Mesenteric fat pad (tissue), 1 donor: ENCODE measurements at places on chromosomes 11 and 22. TPM values are rescaled to one million over a fixed set of nuclear protein-coding genes. Genes with fewer than 3 reads are reported as not detected.

The ZNF70 gene
- total RNA-seq: 7.8 TPM

The RAB36 gene
- total RNA-seq: 3.2 TPM

The SCN2B gene
- total RNA-seq: not detected

The VPREB3 gene
- total RNA-seq: not detected

The CDC45 gene
- total RNA-seq: not detected

The MUC5AC gene
- not detected for total RNA-seq

The SCUBE2 gene
- 29.2 TPM for total RNA-seq

The SELENOH gene
- 101 TPM for total RNA-seq

The CSRP3 gene
- not detected for total RNA-seq

The CHRNA10 gene
- total RNA-seq: 1.3 TPM

The PGA5 gene
- 2.6 TPM for total RNA-seq

The KDM4E gene
- total RNA-seq: not detected

The CASP1 gene
- 25.0 TPM for total RNA-seq

The HSPB2 gene
- 17.1 TPM for total RNA-seq

The MOV10L1 gene
- total RNA-seq: 0.87 TPM

The SHANK2 gene
- 2.0 TPM for total RNA-seq

The OR8D1 gene
- total RNA-seq: not detected

The GDPD4 gene
- not detected for total RNA-seq

The DMC1 gene
- 0.22 TPM for total RNA-seq

The HIC2 gene
- total RNA-seq: 5.5 TPM

The CCDC116 gene
- 0.39 TPM for total RNA-seq

The KCNJ11 gene
- total RNA-seq: 3.5 TPM

The SLC25A45 gene
- 8.7 TPM for total RNA-seq

The C22orf42 gene
- total RNA-seq: not detected

The RRP8 gene
- total RNA-seq: 20.8 TPM

The TYR gene
- not detected for total RNA-seq

The ACR gene
- 4.5 TPM for total RNA-seq
